Urinary bladder (tissue), 4 donors: ENCODE measurements at places on chromosomes 4 and X.

GRCh38 chr4:13678186-13678924 lies 50.8 kb upstream of the BOD1L1 start:
- no peak for DNase-seq

GRCh38 chr4:138458751-138459150 lies 216.6 kb upstream of the SLC7A11 start:
- DNase-seq: no peak

DNA sequence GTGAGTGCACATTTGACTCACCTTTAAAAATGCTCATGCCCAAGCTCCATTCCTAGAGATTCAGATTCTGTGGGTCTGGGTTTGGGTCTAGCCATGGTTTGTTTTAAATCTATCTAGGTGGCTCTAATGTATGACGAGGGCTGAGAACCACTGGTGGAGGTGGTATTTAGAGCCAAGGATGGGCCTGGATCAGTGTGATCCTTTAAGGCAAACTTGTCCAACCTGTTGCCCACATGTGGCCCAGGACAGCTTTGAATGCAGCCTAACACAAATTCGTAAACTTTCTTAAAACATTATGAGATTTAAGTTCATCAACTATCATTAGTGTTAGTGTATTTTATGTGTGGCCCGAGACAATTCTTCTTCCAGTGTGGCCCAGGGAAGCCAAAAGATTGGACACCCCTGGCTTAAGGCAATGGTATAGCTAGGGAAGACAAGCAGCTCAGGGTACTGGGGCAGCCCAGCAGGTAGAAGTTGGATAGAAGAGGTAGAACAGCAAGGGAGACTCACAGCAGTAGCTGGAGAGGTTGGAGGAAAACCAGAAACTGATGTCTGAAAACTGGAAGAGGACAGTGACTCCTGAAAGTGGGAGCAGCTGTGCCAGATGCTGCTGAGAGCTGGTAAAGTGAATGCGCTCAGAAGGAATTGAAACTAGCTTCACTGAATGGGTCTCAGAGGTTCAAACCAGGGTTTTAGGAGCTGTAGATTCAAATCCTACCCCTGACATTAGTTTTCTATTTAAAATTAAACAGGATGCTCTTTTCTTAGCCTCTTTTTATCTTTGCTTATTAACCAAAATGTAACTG lies 18.2 kb downstream of the ADD1 start:
- DNase-seq: no peak

DNA sequence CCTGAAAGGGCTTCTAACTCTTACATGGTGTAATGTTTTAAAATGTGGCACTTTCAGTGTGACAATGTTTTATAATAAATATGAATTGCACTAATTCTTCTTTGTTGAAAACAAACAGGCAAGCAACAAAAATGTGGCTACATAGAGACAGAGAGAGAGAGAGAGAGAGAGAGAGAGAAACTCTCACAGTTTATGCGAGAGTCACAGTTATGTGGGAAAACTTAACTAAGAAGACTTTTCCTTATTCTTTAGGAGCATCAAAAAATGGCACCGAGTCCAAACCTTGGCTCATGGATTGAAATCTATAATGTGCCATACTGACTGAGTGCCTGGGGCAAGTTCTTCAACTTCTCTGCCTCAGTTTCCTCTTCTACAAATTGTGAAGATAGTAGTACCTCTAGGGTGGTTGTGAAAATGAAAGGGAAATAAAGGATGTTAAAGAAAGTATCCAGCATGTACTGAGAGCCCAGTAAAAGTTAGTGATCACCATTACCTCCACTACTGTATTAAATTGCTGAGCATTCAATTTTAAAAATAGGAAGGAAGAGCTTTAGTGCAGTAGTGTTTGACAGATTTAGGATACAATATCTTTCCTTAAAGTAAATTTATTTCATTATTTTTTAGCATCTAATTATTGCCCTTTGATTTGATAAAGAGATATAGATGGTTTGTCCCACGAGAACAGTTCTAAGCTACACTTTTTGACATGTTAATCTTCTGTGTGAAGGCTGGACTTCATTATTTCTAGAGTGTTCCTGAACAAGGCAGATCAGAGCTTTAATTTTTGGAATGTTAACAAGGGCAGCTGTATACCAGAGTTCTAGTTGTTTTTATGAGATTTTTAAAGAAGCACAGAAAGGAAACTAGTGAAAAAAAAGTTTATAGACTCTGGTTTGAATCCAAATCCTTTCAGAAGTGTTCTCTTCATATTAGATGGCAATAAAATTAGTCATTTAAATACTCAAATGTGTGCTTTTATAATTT lies 187.5 kb upstream of the ANK2 start:
- no peak for DNase-seq

DNA sequence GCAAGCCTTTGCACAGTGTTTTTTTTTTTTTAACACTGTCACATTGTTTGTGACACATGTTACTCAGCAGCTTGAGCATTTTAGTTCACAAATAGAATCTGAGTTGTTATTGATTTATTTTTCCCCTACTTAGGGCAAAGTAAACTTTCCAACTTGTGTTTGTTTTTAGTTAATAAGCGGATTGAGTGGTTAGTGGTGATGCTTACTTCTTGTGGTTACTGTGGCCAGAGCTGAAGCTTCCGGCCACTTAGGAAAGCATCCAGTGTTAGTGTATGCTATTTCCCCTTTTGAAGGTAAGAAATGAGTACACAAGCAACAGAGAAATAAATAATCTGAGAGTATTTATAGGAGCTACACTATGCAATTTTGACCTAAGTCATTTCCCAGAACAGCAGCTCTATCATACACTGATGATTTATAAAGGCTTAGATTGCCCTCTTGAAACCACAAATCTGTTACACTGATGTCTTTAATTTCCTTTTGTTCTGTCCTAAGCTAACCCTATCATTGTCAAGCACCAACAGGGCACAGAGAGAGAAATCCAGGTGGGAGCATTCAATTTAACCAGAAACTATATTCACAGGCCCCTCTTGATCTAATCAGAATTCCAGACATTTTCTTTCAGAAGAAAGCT lies 2464.6 kb downstream of the PCDH7 start:
- DNase-seq: no peak

- no peak for DNase-seq
Observed at GRCh38 chr4:37881811-37882210, 9.1 kb upstream of the TBC1D1 start.

- DNase-seq: no peak
Observed at GRCh38 chr4:53307210-53307609, 58.7 kb downstream of the SCFD2 start.

GRCh38 chrX:79270401-79270800 lies 96.7 kb downstream of the ITM2A start:
- DNase-seq: no peak

- no peak for DNase-seq
Observed at GRCh38 chr4:140096483-140096861, 57.5 kb downstream of the MAML3 start.

DNA sequence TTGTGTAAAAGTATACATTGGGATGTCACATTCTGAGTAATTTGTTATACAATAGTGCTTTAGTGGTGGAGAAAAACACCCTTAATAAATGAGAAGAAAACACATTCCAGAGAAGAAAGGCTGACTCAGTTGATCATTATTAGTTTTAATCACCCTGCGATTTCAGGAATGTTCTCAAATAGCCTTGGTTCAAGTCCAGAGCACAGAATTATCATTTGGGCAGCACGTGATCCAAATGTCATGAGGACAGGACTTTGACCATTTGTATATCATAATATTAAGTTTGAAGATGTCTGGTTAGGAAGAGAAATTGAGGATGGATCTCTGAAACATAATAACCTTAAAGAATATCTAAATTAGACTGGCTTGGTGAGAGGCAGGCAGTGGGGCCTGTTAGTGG lies 1434.3 kb upstream of the TENM3 start:
- no peak for DNase-seq

GRCh38 chrX:15866147-15866546 lies 11.5 kb upstream of the AP1S2 start:
- DNase-seq: no peak

GRCh38 chr4:81743731-81744435 lies 272.2 kb upstream of the RASGEF1B start:
- no peak for DNase-seq

GRCh38 chrX:63513825-63514568 lies 162.9 kb upstream of the SPIN4 start:
- DNase-seq: peak; percentile 4

DNA sequence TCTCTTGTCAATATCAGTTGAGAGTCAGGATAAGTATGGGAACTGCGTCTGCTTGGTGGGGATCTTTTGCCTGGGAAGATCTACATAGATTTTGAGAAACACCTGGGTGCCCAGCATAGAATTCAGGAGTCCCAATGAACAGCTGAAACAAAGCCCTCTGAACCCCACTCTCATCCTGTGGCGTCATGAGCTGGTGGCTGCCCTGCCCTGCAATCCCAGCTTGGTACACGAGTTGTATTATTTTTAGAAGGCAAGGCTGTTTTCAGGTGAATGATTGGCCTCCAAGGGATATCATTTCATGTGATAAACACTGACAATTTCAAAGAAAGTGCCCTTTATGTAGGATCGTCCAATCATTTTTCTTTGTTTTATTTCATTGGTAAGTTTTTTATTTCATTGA lies 60.8 kb downstream of the HCCS start:
- no peak for DNase-seq

- no peak for DNase-seq
Observed at GRCh38 chrX:3280706-3281105, 65.7 kb downstream of the MXRA5 start.

DNA sequence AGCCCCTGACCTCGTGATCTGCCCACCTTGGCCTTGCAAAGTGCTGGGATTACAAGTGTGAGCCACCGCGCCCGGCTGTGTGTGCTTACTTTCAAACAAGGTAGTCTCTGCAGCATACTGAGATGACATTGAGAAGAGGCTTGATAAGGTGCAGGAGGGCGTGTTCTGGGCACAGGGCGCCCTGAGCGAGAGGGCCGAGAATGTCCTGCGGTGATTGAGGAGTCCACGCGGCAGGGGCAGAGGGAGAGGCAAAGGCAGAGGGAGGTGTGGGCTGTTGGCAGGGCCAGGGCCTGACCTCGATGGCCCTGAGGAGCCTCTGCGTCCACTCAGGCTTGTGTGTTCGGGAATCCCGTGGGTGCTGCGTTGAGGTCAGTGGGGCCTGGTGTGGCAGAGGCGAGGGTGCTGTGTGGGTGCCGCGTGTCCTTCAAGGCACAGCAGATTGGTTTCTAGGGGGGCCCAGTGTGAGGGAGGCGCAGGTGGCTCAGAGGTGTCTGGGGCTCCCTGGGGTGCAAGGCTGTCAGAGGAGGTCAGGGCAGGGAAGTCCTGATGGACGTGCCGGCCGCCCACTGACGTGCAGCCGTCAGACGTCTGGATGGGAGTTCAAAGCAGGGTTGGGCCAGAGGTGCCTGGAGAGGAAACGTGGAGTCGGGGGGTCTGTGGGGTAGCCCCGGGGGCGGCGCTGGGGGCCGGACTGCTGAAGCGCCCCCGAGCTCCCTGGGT lies 12.1 kb downstream of the PCGF3 start:
- no peak for DNase-seq

GRCh38 chr4:140969296-140969695 lies 164.0 kb downstream of the RNF150 start:
- no peak for DNase-seq

- no peak for DNase-seq
Observed at GRCh38 chr4:173934201-173934600, 349.3 kb downstream of the FBXO8 start.

GRCh38 chr4:82437285-82438005 lies 7.1 kb downstream of the ENOPH1 start:
- peak; percentile 40 for DNase-seq

DNA sequence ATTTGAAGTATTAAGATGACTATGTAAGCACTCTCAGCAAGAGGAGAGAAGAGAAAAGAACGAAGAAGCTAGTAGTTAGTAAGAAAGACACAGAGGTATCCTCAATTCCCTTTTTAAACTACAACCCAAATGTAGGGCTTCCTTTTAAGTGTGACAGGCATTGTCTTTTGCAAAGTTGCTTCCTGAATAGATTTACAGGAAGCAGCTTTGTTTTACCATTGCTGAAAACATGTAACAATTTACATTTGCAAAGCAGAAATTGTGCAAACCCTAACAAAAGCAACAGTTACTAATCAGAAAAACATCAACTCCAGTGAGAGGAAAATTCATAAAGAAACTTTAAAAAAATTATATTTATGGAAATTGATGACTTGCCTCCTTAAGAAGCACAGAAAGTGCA lies 96.4 kb downstream of the FAM13A start:
- DNase-seq: no peak

- no peak for DNase-seq
Observed at GRCh38 chrX:79117078-79117477, 27.4 kb upstream of the GPR174 start.

DNA sequence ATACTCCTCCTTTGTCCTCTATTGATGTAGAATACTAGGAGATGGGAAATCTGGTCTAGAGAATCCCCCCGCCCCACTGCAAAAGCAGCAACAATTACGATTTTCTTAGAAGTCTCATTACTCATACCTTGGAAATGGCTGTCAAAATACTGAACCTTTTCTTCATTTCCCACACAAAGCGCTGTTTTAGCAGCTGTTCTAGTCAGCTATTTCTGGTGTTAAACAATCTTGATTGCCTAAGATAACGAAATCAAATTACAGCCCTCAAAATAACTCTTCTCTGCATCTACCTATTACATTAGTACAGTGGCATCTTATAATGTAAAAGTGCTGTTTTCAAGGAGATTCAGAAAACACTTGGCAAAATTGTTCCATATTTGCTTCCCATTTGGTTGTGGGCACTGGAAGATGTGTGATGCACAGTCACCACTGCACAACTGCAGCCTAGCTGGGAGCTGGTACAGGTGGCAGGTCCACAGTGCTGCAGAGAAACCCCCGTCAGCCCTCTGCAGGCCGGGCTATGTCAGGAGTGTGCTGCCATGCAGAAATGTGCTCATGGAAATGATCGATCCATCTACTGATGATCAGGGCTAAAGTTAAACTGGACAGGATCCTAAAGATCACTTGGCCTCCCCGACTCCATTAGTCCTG lies 50.4 kb downstream of the TBC1D9 start:
- no peak for DNase-seq

GRCh38 chrX:15269618-15270521 lies at the start of gene ASB9:
ASB9 (minus strand) TSS chrX:15270083; CDS start chrX:15269874, 209 bp downstream.
- DNase-seq: no peak

- no peak for DNase-seq
Observed at GRCh38 chr4:17068392-17068791, 169.9 kb upstream of the LDB2 start.

- no peak for DNase-seq
Observed at GRCh38 chrX:119419146-119419545, 20.0 kb downstream of the SLC25A43 start.

DNA sequence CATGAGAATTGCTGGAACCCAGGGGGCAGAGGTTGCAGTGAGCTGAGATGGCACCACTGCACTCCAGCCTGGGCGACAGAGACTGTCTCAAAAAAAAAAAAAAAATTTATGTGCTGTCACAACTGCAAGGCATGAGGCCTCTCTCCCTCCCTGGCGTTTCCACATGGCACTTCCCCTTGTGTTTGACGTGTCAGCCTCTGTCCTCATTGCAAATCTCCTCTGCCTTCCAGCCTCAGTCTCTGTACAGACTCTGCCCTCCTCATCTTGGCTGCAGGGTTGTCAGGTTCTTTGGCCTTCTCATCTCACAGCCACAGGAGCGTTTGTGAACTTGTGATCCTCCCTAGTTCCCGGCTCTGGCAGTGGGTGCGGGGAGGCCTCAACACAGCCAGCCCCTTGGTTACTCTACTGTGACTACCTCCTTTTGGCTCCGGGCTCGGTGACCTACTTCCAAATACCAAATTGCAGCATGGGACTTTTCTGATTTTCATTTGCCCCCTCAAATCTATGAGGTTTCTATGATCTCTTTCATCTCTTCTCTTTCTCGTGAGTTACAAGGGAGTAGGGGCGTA lies 250.0 kb downstream of the CBR4 start:
- DNase-seq: no peak
